HuH-7.5 (cell line): ENCODE measurements at places on chromosomes 5 and 9.
A peak's percentile ranks its signal among the peaks of the same experiment; 100 is the strongest.

- DNase-seq = no peak
Measured at GRCh38 chr5:115956957-115957356, 5.3 kb upstream of the LVRN start.

- DNase-seq = no peak
Measured at GRCh38 chr5:128216860-128217531, 133.4 kb downstream of the SLC12A2 start.

DNA sequence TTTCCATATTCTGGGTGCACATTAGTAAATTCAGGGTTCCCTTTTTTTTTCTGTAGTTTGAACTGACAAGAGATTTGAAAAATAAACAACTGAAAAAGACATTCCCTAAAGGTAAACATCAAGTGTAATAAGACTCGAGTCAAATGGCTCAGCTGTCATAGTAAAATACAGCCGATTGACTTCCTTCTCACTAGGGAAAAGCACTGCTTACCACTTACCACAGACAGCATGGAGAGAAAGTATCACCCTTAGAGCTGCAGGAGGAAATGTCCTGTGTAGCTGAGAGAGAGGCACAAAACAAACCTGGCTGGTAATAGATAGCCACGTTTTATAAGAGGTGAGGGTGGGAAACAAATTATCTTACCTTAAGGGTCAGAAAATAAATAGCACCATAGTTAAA is 12.1 kb upstream of the DMAC1 start:
- DNase-seq = no peak

DNA sequence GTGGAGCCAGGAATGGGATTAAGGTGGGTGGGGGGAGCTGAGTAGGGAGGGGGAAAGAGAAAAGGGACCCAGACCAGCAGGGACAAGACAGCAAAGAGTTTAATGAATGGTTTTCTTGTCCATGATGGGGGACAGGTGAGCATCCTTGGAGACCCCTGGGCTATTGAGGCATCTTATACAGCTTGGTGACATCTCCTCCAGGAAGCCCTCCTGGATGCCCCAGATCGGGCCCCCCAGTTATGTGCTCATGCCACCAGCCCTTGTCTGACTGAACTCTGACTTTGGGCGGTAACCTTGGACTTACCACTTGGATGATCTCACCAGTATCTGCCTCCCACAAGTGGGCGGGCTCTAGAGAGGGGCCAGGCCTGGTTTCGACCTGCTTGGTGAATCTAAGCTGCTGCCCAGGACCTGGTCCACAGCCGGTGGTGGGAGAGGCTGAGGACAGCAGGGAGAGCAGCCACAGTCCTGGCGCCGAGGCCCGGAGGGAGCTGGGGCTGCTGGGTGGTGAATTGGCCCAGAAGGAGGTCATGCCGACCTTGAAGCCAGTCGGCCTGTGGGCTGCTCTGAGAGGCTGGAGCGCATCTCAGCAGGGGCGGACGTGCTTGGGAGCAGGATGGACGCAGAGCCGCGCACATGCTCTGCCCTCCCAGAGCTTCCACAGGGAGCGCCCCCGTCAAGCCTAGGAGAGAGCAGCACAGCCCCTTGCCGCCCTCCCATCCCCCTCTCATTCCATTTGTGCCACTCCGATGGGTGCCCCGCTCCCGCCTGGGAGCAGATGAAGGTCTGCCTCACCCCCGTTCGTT is 36.2 kb downstream of the UNC5A start:
- no peak for DNase-seq

GRCh38 chr5:78533356-78533755 is 115.2 kb downstream of the LHFPL2 start:
- no peak for DNase-seq

GRCh38 chr5:145941448-145942130 is 5.2 kb downstream of the SH3RF2 start:
- no peak for DNase-seq

- no peak for DNase-seq
Measured at GRCh38 chr5:34721327-34721726, 65.2 kb downstream of the RAI14 start.

DNA sequence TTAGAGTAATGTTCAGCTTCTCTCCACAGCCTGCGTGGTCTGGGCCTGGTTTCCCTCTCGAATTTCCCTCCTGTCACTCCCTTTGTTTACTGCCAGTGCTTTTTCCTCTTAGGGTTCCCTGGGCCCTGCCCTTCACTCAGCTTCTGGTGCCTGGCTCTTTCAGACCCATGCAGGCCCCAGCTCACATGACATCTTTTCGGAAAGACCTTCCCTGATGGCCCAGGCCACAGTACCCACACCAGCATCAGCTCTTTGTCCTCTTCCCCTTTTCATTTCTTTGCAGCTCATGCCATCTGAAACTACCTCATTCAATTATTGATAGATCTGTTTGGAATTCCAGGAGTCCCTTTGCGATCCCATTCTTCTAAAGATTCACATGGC is 68.1 kb upstream of the ABL1 start:
- DNase-seq = no peak

GRCh38 chr9:30198463-30199309 is 2185.8 kb upstream of the ACO1 start:
- no peak for DNase-seq

DNA sequence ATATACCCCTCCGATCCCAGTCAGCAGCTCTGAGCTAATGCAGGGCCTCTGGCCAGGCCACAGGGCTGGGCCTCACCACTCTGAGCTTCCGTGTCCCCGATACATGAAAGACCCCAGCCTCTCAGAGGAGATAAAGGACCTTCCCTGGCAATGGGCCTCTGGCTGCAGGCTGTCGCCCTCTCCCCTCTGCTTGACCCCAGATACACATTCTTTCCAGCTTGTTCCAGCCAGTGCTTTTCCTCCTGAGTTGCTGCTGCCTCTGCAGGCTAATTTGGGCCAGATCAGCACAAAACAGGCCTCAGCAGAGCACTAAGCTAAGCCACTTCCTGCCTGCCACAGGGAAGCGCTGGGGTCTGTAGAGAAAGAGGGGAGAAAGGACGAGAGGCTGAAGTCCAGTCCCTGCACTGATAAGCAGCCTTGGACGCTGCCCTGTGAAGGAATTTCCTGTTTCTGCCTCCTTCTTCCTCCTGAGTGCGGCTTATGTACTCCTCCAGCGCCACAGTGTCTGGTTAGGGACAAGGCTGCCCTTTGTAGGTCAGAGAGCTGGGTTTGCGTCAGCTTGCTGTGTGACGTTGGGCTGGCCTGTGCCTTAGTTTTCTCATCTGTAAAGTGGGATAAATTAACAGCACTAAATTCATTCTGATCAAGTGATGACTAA is 73.0 kb upstream of the IL17B start:
- DNase-seq = peak; percentile 38

- DNase-seq = no peak
Measured at GRCh38 chr9:137156567-137157375, 13.1 kb downstream of the LRRC26 start.

- no peak for DNase-seq
Measured at GRCh38 chr9:128947277-128947526, 201 bp downstream of the DOLK start.

DNA sequence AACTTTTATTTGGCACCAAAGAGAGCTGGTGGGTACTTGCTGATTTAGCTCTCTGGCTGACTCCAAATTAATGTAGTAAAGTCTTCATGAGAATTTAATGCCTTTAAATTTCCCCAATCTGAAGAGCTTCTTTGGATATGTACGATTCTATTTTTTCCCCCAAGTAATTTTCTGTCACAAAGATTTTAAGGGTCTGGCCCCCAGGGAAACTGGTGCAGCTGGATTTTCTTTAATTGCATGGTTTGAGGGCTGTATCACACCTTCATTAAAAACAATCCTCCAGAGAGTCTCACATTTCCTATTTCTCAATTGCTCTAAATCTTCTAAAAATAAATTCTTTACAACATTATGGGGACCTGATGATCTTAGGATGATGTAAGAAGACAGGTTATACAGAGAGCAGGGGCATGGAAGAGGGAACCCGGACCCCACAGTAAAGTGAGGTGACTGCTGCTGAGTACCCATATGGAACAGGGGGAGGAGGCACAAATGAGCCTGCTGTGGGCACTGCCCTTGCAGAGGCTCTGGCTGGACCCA is 158.9 kb downstream of the ENTREP1 start:
- DNase-seq = no peak

DNA sequence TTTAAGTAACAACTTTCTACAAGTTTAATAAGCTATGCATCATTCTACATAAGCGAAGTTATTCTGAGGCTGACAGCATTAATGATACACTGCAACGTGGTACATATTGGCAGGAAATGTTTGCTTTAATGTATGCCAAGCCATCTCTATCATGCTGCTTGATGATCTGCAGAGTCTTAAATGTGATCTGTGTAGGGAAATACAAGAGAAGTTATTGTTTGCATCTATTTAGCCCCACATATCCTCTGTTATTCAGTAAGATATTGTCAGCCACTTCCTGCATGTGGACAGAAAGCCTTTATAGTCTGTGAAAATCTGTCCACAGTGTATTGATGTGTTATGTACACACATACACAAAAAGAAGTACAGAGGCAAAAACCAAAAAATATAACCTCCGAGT is 193.1 kb upstream of the FREM1 start:
- DNase-seq = no peak

- no peak for DNase-seq
Measured at GRCh38 chr9:136596630-136597031, 50.8 kb upstream of the NOTCH1 start.

DNA sequence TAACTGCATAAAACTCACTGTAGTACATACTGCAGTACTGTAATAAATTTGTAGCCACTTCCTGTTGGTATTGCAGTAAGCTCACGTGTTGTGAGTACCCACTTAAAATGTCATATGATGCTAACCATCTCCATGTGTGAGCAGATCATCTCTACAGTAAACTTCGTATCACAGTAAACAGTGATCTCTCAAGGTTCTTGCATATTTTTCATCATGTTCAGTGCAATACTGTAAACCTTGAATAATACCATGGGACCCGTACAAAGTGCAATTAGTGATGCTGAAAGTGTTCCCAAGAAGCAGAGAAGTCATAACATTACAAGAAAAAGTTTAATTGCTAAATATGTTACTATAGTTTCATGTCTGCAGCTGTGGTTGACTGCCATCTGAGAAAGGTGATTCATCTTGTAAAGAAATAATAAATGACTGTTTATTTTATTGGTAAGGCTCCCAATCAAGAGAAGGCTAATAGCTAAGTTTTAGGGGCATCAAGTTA is 253.8 kb upstream of the POU5F2 start:
- DNase-seq = no peak

- no peak for DNase-seq
Measured at GRCh38 chr9:126849591-126850225, 10.7 kb upstream of the ZBTB34 start.

DNA sequence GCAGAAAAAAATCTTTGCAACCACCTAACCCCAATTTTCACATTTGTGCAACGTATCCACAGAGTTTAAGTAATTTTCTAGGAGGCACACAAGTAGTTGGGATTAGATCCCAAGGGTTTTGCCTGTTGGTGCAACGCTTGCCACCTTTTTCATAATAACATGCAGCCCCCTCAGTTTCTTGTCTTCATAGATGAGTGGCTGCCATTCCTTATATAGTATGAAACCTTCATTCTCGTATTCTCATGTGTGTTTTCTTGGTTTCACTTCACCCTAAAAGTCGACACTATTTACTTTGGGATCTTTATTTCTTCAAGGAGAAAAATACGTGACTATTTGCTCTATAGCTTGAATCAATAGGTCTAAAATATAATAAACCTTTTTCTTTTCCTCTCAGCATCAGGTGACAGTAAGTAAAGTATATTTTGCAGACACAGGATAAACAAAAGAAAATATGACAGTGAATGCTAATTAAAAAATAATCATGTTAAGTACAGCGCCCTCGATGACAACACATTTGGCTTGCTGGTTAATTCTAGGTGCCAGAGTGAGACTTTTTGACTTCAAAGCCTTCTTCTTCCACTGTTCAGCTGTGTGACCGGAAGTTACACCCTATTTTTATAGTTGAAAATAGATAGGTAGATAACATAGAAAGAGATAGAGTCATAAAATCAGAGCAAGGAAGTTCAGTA is 342.8 kb upstream of the CCNG1 start:
- no peak for DNase-seq

- no peak for DNase-seq
Measured at GRCh38 chr5:154430466-154430865, 15.3 kb upstream of the SAP30L start.

- DNase-seq = no peak
Measured at GRCh38 chr5:140341591-140341990, 4.8 kb downstream of the HBEGF start.

- DNase-seq = no peak
Measured at GRCh38 chr9:134432471-134432870, 106.2 kb downstream of the RXRA start.

- DNase-seq = no peak
Measured at GRCh38 chr5:109141222-109142200, 268.3 kb downstream of the PJA2 start.

DNA sequence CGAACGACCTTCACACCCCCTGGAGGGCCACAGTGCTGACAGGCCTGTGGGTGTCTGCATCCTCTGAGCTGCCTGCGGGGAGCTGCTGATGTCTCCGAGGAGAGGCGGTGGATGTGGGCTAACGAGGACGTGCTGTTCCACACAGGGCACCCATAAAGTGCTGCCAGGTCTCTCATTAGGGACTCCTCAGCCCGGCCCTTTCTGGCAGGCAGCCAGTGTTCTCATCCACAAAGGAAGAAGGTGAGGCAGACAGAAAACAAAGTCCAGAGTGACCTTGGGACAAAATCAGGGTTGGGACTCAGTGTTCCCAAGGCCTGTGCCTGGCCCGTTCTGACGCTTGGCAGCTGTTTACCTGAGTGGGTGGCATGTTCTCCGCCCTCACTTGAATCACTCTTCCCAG is 29.3 kb downstream of the CARTPT start:
- no peak for DNase-seq

DNA sequence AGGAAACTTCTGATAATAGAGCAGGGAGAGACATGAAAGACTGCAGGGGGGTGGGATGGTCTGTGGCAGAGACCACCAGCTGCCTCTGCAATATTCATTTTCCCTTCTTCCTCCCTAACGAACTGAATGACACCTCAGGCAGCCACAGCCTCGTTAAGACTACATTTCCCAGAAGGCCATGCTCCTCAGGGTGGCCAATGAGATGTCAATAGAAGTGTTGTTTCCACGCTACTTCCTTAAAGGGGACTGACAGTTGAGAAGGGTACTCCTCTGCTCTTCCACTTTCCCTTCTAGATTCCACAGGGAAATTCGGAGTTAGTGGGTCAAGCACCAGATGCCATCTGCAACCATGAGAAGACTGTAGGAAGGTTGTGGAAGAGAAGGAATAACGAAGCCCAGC is 52.0 kb upstream of the DAPK1 start:
- no peak for DNase-seq

- DNase-seq = no peak
Measured at GRCh38 chr9:84151640-84152039, 171.0 kb downstream of the RMI1 start.

DNA sequence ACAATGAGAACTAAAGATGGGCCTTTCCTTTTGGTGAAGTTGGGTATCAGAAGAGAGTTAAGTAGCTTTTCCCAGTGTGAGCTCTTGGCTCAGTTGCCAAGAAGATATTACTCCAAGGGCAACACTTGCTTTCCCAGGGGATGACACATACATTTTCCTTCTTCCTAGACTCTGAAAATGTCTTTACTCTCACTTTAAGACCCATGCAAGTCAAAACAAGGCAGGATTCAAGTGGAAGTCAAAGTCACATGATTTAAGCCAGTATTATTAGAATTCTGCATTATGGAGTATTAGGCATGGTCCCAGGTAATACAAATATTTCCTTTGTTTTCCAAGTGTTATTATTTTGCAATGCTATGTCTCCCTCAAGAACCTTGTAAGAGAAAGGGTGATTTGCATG is 175.1 kb downstream of the PPP2R2B start:
- no peak for DNase-seq

- no peak for DNase-seq
Measured at GRCh38 chr9:113580041-113580953, 116.8 kb downstream of the RGS3 start.
